Daoy (cell line): ENCODE measurements at places on chromosomes 1 and 21. TPM values are rescaled to one million over a fixed set of nuclear protein-coding genes. Genes with fewer than 3 reads are reported as not detected.

GRCh38 chr1:152699746-152700145 is 1.6 kb downstream of the LCE2A start:
- DNase-seq, result no peak

The ANP32E gene
- 105 and 118 TPM in 2 replicates for total RNA-seq

GRCh38 chr1:177383715-177384114 is 213.0 kb downstream of the BRINP2 start:
- DNase-seq, result no peak

- DNase-seq, result no peak
These were observed 10.2 kb upstream of the PLXNA2 start for GRCh38 chr1:208254376-208254775.

GRCh38 chr1:83942914-83943313 is 56.0 kb downstream of the TTLL7 start:
- no peak for DNase-seq

The ZSCAN20 gene
- 5.5 and 9.1 TPM in 2 replicates for total RNA-seq

DNA sequence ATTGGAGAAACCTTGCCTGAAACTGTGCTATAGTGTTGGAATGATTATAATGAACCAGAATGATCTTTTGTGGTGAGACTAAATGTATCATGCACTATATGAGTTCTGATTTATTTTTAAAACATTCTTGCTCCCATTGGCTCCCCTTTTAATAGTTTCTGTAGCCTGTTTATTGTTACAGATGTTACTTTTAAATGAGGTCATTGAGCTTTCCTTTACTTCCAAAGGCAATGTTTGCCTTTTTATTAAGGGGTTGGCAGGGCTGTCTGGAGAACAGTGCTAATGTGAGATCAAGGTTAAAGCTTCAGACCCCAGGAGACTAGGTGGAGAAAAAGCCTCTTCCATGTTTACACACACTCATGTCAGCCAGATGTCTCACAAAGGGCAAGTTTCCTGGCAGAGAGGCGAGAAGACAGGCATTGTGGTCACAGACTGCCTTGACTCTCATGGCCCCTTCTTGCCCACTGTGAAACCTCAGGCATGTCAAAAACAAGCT is 120.6 kb upstream of the RAVER2 start:
- DNase-seq, result peak; percentile 90

The LGR6 gene
- total RNA-seq, result 0.23 and 1.2 TPM in 2 replicates

- peak; percentile 30 for DNase-seq
These were observed 38.3 kb downstream of the RHBG start for GRCh38 chr1:156407344-156407743.

The CA6 gene
- not detected in 2 replicates for total RNA-seq

GRCh38 chr1:11434501-11434900 is 44.5 kb upstream of the DISP3 start:
- no peak for DNase-seq

The SPATA45 gene
- not detected in 2 replicates for total RNA-seq

The PDPN gene
- total RNA-seq, result 19.6 and 30.1 TPM in 2 replicates

DNA sequence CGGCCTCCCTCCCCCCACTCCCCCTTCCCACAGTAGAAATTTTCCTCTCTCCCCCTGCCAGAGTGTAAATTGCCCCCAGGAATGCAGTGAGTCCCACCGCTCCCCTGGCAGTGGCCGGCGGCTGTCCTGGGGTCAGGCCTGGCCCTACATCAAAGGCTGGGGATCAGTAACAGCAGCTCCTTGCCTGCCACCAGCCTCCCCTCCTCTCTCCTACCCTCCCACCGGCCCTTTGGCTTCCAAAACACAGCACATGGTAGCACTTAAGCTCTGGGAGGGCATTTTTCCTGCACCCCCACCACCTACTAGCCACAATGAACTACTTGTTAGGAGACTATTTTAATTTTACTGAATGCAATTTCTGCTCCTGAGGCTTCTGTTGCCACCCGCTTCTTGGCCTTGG is 9.0 kb upstream of the COL8A2 start:
- no peak for DNase-seq

- no peak for DNase-seq
These were observed 10.2 kb downstream of the RHOC start for GRCh38 chr1:112696578-112697314.

DNA sequence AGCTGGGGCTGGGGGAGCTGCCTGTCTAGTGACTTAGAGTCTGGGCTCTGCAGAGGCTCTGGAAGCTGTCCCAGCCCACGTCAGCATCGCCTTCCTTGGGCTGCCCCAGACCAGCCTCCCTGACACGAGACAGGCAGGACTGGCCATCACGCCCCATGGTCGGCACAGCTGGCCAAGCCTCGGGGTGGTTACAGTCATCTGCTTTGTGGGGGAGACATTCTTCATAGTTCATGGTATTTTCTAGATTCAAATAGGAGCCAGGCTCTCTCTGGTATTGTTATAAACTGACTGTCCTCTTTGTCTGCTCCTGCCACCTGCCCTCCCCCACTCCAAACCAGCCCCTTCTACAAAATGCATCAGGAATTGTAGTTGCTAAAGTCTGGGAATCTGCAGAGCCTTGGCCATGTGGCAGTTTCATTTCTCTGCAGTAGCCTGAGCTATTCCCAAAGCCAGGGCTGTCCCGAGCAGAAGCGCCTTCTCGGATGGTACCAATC is 29.4 kb downstream of the OLFML2B start:
- DNase-seq, result no peak

- DNase-seq, result no peak
These were observed 2.1 kb downstream of the NIPAL3 start for GRCh38 chr1:24417681-24418080.

The KRTAP20-4 gene
- not detected in 2 replicates for total RNA-seq

The SPRR2G gene
- not detected in 2 replicates for total RNA-seq

DNA sequence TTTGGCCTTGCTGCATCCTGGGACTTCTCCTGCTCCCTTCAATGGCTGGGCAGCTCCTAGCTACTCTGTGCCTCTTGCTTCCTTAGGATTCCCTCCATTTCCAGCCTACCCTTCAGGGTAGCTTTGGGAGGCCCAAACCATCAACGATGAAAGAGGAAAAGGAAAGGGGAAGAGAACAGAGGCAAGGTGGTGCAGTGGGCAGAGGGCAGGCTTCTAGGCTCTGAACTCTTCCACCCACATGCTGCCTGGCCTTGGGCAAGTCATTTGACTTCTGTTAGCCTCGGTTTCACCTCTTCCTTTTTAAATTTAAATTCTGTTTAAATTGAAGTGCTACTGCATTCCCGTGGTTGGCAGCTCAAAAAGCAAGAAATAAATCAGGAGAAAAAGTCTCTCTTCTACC is 5.7 kb upstream of the PPM1J start:
- DNase-seq, result no peak

The CFAP141 gene
- total RNA-seq, result not detected in 2 replicates

DNA sequence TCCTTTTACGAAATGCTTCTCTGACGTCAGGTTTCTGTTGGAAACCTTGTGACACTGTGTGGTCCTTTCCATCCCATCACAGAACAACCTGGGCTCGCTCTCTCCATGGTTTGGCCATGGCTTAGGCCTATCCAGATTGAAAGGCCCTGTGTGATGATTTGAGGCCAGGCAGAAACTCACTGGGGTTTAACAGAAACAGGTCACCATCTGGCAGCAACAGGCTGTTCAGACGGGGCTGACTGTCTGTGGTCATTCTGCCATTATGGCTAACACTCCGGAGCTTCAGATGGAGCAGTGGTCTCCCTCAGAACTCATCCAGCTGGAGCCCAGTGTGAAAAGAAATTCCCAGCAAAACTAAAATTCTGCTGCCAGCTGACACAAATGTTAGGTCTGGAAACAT is 9.3 kb downstream of the PLEKHM2 start:
- no peak for DNase-seq
